Progenitor cell of endocrine pancreas (in vitro differentiated cells): ENCODE measurements at places on chromosomes 1 and 21. TPM values are rescaled to one million over a fixed set of nuclear protein-coding genes. Genes with fewer than 3 reads are reported as not detected.

DNA sequence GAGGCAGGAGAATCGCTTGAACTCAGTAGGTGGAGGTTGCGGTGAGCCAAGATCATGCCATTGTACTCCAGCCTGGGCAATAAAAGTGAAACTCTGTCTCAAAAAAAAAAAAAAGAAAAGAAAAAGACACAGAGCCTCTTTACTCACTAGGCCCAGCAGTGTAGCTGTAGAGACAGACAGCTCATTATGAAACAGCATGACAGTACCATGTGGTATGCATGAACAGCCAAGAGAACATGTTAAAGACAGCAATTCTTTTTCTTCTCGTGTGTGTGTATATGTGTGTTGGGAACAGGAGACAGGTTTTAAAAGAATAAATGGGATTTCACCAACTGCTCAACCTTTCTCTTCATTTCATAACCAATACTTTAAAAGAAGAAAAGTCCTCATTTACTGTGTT, 118.8 kb downstream of the PIK3R3 start:
- no peak overlapping the region for H3K27ac ChIP-seq
- H3K4me1 ChIP-seq = peaks cover 7% of the 10 kb centered on the region
- peaks cover 19% of the 10 kb centered on the region for H3K36me3 ChIP-seq
- H3K4me3 ChIP-seq = no peak overlapping the region
- no peak for DNase-seq

DNA sequence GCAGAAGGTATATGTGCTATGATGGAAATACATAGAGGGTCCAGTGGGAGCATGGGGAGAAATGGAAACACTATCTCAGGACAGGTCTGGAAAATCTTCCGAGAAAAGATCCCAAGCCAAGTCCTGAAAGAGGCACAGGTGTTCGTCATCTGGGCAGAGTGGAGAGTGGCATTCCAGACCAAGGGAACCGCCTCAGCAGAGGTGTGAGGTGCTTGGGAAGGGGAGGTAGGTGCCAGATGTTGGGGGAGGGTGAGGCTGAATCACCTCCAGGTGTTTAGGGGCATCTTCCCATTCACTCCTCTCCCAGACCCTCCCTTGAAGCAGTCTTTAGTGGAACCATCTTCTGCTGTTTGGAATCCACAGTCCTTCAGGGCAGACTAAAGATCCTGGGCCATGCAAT, 23.5 kb upstream of the LRRN2 start:
- H3K27ac ChIP-seq = no peak overlapping the region
- no peaks in the 10 kb centered on the region for H3K36me3 ChIP-seq
- no peaks in the 10 kb centered on the region for H3K4me1 ChIP-seq
- no peak overlapping the region for H3K4me3 ChIP-seq
- no peak for DNase-seq

DNA sequence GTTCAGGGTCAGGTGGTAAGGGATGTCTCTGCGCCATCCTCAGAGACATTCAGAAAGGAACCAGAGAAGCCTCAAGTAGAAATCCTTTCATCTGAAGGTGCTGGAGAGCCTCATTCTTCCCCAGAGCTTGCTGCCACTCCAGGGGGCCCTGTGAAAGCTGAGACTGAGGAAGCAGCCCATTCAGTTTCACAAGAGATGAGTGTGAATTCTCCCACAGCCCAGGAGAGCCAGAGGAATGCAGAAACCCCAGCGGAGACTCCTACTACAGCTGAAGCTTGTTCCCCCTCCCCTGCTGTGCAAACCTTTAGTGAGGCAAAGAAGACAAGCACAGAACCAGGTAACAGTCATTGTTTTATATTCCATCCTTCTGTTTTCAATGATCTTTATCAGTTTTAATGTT, 38.7 kb downstream of the ZBTB40 start:
- H3K27ac ChIP-seq = no peak overlapping the region
- no peaks in the 10 kb centered on the region for H3K27me3 ChIP-seq
- H3K4me3 ChIP-seq = no peak overlapping the region
- H3K4me1 ChIP-seq = peaks cover 3% of the 10 kb centered on the region
- H3K36me3 ChIP-seq = peaks cover 11% of the 10 kb centered on the region

The NEGR1 gene
- 1.6 and 3.1 TPM in 2 replicates for total RNA-seq

The SH2D2A gene
- total RNA-seq = not detected in 2 replicates
